Right lobe of liver (tissue), 6 donors: ENCODE measurements at places on chromosomes 4 and X. TPM values are rescaled to one million over a fixed set of nuclear protein-coding genes. Genes with fewer than 3 reads are reported as not detected.

ARHGAP36 gene
- total RNA-seq, result not detected

APBB2 gene
- total RNA-seq, result 27.5 TPM

FAM9C gene
- not detected for total RNA-seq

SPANXD gene
- total RNA-seq, result not detected

MAGED4B gene
- total RNA-seq, result 0.12 TPM

GABRA4 gene
- not detected for total RNA-seq

STBD1 gene
- 25.4 TPM for total RNA-seq

GRIA2 gene
- not detected for total RNA-seq

GDPD2 gene
- total RNA-seq, result not detected

SLC25A53 gene
- total RNA-seq, result 4.1 TPM

DMP1 gene
- not detected for total RNA-seq

CRMP1 gene
- not detected for total RNA-seq

IL2RG gene
- 0.64 TPM for total RNA-seq

NAP1L2 gene
- 2.2 TPM for total RNA-seq

FRMD7 gene
- not detected for total RNA-seq

CENPVL2 gene
- total RNA-seq, result not detected

UGT2B11 gene
- total RNA-seq, result 0.29 TPM

ARR3 gene
- total RNA-seq, result not detected

CDX4 gene
- not detected for total RNA-seq

UGT2B15 gene
- 44.9 TPM for total RNA-seq

CXorf51B gene
- total RNA-seq, result not detected

TBX22 gene
- not detected for total RNA-seq

NXF3 gene
- 0.72 TPM for total RNA-seq

TREX2 gene
- 0.18 TPM for total RNA-seq

SMR3B gene
- not detected for total RNA-seq

SPANXN3 gene
- not detected for total RNA-seq

TRIM75 gene
- total RNA-seq, result not detected

SLC6A8 gene
- 4.8 TPM for total RNA-seq

MAGEB16 gene
- total RNA-seq, result not detected

PLAC8 gene
- total RNA-seq, result 12.6 TPM
